ENCODE measurements at places on chromosomes 2 and 18. TPM values are rescaled to one million over a fixed set of nuclear protein-coding genes. Genes with fewer than 3 reads are reported as not detected.

The PLA2R1 gene
- polyA plus RNA-seq, result 5.1 TPM

The HOXD4 gene
- 2.0 TPM for polyA plus RNA-seq

The SNTG2 gene
- polyA plus RNA-seq, result 1.6 TPM

The UGT1A8 gene
- polyA plus RNA-seq, result 0.56 TPM

The UGT1A7 gene
- polyA plus RNA-seq, result 0.08 TPM

The ZNF892 gene
- 1.4 TPM for polyA plus RNA-seq

The ERFE gene
- 0.53 TPM for polyA plus RNA-seq

The ZSWIM2 gene
- not detected for polyA plus RNA-seq

DNA sequence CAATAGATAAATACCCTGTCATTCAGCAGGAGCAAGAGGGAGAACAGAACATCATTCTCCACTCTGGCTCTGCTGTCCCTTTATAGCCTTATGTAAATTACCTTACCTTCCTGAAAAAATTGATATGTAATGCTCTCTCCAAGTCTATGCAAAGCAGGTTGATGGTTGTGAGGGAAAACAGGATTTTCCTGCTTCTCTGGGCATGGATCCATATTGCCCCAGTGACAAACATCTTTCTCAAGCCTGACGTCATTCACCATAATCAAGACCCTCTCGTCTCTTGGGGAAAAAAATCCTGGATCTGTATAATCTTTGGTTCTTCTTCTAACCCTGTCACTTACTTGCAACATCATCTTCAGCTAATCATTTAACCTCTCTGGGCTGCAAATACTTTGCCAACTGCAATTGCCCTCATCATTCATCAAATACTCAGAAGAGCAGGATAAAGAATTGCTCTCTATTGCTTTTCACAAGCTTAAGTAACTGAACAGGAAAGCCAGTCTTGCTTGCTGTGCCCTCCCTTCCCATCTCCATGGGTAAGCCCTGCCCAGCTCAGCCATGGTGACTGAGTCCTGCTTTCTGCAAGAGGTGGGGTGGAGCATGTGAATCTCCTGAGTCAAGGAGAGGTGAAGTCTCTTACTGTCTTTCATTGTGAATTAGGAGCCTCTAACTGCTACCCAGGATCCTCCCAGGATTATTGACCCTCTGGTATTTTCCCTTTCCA, 123.7 kb upstream of the KLF7 start:
- no peak for DNase-seq

- no peak for DNase-seq
These were observed 1.6 kb downstream of the TBR1 start for GRCh38 chr2:161417438-161418274.

- no peak for DNase-seq
These were observed 352.6 kb upstream of the MYT1L start for GRCh38 chr2:2683606-2684224.

- DNase-seq, result no peak
These were observed 87.1 kb downstream of the HS1BP3 start for GRCh38 chr2:20563833-20564232.

DNA sequence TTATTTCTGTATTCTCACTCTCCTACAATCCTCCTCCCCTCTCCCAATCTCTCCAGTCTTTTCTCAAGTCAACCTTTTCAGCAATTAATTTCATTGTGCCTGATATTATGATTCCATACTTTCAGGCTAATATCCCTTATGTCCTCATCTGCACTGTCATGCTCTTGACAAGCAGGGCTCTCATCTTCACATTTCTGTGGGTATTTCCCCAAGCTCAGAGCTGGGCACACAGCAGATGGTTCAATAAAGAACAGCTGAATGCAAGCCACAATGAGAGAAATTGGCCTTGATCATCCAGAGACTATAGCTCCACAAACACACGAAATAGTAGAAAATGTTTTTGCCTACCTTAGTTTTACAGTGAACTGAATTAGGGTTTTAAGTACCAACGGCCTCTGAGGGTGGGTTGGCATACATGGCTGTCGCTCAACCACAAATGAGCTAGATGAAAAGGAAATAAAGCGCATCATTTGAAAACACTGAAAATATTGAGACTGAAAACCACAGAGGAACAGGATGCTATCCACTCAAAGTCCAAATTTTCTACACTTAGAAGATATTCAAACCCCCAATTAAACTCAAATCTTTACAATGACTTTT, 47.5 kb upstream of the STAT1 start:
- DNase-seq, result no peak

DNA sequence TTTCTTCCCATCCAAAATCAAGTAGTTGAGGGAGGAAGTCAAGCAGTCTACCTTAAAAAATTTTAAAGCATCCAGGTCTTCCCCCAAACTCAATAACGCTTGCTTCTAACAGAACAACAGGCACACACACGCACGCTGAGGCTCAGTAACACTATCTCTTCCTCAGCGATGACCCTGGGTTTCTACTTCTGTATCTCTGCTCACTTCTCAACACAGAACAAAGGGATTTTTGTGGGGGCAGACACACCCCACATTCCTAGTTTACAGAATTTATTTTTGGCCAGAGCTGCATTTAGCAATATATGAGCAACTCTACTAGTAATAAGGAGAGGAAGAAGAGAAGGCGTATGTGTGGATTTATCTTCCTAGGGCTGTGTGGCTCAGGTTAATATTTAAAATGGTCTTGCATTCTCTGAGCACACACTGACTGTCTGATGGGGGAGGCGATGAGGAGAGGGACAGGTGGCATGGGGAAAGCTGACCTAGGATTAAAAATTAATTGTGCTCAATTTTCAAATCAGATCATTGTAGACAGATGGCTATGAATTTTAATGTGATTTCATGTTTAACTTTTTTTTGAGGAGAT, 71.3 kb upstream of the PPM1B start:
- DNase-seq, result no peak

- DNase-seq, result no peak
These were observed 95.4 kb downstream of the CTAGE1 start for GRCh38 chr18:22322243-22322691.

DNA sequence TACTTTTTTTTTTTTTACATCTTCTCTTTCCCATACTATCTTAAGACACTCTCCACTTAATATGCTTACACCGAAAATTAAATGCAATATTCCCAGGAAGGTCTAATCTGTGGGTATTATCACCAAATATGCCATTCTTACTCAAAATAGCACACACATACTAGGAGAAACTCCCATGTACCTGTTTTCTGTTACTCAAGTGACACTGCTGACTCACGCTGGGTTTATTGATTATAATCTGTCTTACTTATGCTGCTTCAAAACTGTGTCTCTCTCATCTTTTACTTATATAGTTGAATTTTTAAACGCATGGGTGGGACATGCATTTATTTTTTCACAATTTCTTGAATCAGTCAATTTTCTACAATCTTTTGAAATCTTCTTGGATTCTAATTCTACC, 29.9 kb downstream of the MRPL19 start:
- no peak for DNase-seq

DNA sequence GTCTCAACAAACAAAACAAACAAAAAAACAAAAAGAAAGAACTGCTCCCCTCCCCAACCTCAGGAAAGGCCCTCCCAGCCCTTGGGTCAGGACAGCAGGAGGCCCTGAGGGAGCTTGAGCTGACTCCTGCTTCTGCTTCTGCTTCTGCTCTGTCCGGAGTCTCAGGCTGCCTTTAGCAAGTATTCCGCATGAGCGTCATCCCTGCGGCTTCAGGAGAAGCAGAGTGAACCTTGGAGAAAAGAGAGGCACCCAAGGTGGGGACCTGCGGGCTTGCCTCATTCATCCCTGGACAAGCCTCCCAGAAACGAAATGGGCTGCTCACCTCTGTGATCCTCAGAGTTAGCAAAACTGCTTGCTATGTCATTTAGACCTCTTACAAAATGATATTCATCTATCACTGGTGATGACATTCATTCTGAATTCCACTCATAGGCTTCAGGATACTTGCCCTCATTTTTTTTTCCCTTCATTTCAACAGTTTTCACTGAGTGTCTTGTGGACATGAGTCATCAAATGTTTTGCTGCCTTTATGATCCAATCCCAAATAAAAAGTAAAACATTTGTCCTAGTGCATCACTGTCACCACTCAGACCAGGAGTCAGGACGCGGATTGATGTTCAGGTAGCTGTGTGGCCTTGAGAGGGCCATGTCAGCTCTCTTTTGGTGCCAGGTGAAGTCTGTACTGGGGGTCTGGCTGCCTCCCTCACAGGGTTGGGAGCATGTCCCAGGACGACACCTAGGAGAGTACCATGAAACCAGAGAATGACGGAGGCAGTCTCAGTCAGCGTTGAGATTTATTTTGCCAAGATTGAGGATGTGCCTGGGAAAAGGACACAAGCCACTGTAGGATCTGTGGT, 51.7 kb downstream of the IMPA2 start:
- DNase-seq, result no peak

DNA sequence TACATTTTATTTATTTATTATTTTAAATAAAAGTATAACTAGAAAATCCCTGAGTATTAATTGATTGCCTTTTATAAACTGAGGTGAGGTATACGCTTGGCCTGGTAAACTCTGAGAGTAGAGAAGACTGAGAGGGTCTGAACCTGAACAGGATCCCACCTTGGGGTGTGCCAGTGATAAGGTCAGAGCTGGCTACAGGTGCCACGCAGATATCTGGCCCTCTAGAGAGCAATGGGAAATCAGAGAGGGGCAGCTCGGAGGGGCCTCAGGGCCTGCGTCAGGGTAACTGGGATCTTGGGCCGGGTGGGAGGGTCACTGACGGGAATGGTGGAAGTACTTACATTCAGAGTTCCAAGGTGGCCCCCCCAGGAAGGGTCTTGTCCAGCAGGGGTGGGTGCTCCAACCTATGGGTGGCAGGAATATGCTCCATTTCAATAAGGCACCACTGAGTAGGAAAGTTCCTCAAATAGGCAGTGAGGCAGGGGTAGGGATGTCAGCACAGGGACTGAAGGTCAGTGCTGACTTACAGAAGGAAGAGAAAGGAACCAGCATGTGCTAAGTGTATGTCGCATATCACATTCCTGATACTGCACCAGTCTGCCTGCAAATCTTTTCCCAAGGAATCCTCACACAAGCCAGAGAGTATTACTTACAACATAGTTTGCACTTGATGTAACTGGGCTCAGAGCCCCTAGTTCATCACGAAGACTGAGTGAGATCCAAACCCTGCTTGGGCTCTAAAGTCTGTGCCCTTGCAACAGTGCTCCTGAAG, 706.0 kb upstream of the RAB6C start:
- DNase-seq, result no peak

GRCh38 chr18:56721491-56721890, 70.3 kb downstream of the WDR7 start:
- DNase-seq, result no peak

GRCh38 chr2:233307565-233307964, at the start of gene SAG:
Gene SAG, plus strand, starts transcription at chr2:233307816. Its CDS starts 1,374 bp downstream, at chr2:233309190.
- no peak for DNase-seq

GRCh38 chr2:181754105-181754504, 73.8 kb upstream of the NEUROD1 start:
- no peak for DNase-seq

DNA sequence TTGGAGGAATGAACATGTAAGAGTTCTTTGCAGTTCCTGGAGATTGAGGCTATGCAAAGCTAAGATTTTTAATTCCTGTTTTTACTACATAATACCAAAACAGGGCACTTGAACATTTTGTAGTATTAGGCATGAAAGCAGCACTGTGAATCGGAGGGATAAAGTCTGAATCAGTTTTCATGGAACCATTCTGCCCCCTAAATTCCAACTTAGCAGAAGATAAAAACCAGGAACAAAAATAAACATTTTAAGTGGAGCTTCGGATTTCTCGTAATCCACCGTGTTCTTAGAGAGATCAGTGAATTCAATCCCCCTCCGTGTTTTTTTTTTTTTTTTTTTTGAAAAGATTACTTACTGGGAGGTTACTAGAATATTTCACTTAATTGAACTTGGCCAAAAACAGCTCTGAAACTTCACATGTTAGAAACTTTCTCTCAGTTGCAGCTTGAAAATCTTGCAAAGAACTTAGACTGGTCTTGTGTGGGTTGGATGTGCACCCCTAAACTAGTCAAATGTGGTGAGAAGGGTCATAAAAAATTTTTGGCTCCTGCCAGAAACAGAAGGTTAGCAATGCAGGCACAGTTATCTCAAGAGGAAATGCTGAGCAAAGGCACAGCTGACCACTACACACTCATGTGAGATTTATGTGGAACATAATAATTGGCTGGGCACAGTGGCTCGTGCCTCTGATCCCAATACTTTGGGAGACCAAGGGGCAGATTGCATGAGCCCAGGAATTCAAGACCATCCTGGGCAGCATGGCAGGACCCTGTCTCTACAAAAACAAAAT, 145.4 kb upstream of the RNF152 start:
- no peak for DNase-seq

DNA sequence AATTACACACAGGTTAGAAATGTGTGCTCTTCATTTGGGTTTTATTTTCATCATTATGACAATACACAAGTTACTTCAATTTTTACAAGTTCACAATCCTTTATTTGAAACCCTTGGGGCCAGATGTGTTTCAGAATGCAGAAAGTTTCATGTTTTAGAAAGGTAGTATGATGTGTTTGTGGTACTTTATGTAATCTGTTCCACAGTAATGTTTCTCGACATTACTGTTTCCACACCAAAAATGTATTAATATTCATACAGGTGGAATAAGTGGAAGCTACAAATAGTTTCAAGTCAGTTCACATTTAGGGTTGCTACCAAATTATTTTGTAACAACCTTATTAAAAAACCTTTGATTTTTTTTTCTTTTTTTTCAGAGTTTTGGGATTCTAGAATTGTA, 10.4 kb downstream of the UBE2E3 start:
- no peak for DNase-seq

DNA sequence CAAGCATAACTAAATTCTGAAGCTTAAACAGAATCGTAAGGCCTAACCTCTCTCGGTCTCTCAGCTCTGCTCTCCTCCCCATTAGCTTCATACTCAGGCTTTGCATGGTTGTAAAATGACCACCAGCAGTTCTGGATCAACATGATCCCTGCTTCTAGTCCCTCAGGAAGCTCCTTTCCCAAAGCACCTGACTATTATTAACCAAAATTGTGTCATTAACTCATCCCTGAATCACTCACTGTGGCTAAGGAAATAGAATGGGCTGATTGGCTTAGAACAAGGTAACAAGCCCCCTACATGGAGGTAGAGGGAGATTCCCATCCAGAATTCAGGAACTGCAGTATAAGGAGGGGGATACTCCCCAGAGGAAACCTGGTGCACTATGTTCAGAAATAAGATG, 448.3 kb downstream of the ARHGAP15 start:
- no peak for DNase-seq
